NCI-H1105 treated with DMSO at 0.1 percent for 48 hours (cell line): ENCODE measurements at places on chromosomes 1 and 21.

- no peak for DNase-seq
Observed at GRCh38 chr1:171424494-171424893, 60.8 kb upstream of the PRRC2C start.

DNA sequence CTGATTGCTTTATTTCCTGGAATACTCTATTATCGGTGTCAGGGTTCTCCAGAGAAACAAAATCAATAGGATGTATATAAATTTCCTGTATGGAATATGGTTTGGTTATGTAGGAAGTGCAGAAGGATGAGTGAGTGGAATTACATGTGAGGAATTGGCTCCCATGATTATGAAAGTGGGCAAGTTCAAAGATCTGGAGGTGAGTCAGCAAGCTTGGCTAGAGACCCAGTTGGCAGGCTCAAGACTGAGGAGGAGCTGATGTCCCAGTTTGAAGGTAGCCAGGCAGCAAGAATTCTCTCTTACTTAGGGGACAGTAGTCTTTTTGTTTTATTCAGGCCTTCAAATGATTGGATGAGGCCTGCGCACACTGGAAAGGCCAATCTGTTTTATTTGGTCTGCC lies 57.5 kb downstream of the MAP3K7CL start:
- no peak for DNase-seq

- DNase-seq: no peak
Observed at GRCh38 chr1:76035053-76035452, 39.5 kb upstream of the ST6GALNAC3 start.

GRCh38 chr1:229860926-229861325 lies 206.1 kb upstream of the GALNT2 start:
- DNase-seq: no peak

GRCh38 chr1:205593532-205593931 lies 38.3 kb downstream of the ELK4 start:
- no peak for DNase-seq

DNA sequence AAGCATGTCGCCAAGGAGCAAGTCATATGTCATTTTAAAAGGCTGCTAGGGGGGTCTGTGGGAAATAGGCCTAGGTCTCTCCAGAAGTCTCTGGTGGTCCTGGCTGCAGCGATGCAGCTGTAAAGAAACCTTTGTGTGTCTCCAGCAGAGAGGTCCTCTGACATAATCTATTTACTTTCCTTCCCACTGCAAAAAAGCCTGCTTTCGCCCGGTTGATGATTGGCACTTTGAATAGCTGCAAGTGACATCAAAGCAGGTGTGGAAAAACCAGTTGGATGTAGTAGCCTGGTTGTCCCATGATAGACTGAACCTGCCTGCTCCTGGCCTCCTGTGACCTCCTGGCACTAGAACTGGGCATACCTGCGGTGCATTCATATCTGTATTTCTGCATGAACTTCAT lies 13.8 kb downstream of the RASSF5 start:
- no peak for DNase-seq

- DNase-seq: no peak
Observed at GRCh38 chr1:93865253-93865652, 13.8 kb downstream of the DNTTIP2 start.
